ENCODE measurements at places on chromosomes 6 and 20.

- H3K36me3 ChIP-seq, result no peaks in the 10 kb centered on the region
- DNase-seq, result no peak
- no peak overlapping the region for H3K4me3 ChIP-seq
- no peaks in the 10 kb centered on the region for H3K4me1 ChIP-seq
- peaks cover 31% of the 10 kb centered on the region for H3K27me3 ChIP-seq
Measured at GRCh38 chr6:169326067-169326799, 72.6 kb upstream of the THBS2 start.

DNA sequence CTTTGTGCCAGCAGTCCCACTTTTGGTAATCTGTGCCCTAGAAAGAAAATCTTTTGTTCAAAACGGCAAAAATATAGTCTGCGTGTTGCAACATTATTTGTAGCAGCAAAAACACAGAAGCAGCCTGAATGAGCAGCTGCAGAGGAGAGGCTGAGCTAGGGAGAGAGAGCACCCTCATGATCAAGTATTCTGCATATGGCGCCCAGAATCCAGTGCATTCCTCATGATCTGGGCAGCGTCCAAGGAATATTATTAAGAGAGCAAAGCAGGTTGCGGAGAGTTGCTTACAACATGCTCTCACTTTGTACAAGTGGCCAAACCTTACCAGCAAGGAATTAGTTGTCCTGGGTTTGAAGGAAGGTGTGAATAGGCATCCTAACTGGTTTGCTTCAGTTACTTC lies 25.9 kb downstream of the KIZ start:
- H3K27ac ChIP-seq, result no peak overlapping the region
- H3K27me3 ChIP-seq, result no peaks in the 10 kb centered on the region
- H3K4me1 ChIP-seq, result no peaks in the 10 kb centered on the region
- peaks cover 40% of the 10 kb centered on the region for H3K36me3 ChIP-seq
- H3K4me3 ChIP-seq, result no peak overlapping the region
- no peak for DNase-seq

DNA sequence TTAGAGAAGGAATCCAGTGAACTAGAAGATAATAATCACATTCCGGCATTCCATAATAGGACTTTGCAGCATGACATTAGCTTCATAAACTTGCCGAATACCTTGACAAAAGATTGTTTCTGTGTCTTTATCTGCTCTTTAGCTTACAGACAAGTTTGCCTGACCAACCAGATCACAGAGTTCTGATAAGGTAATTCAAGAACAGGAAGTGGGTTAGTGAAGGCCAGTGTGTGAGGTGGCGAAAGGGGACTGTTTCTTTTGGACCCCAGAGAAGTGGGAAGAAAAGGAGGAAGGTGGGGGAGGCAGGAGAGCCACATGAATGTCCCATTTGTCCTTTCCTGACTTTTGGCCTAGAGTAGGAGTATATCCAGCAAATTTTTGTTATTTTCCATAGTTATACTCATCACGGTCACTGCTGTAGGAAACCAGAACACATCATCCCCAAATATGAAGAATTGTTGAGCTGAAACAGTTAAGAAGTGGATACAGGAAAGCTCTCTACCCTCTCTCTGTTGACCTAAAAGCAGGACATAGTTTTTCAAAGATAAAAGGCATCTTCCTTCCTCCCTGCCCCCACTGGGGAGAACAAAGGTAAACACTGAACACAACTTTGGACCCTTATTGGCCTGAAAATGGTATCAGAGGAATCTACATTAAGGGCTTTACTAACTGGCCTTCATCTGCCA lies 72.4 kb upstream of the TNFAIP3 start:
- peaks cover 79% of the 10 kb centered on the region for H3K4me1 ChIP-seq
- H3K27me3 ChIP-seq, result no peaks in the 10 kb centered on the region
- no peak for DNase-seq
- H3K4me3 ChIP-seq, result no peak overlapping the region
- peak overlapping the region; percentile 10 for H3K27ac ChIP-seq

DNA sequence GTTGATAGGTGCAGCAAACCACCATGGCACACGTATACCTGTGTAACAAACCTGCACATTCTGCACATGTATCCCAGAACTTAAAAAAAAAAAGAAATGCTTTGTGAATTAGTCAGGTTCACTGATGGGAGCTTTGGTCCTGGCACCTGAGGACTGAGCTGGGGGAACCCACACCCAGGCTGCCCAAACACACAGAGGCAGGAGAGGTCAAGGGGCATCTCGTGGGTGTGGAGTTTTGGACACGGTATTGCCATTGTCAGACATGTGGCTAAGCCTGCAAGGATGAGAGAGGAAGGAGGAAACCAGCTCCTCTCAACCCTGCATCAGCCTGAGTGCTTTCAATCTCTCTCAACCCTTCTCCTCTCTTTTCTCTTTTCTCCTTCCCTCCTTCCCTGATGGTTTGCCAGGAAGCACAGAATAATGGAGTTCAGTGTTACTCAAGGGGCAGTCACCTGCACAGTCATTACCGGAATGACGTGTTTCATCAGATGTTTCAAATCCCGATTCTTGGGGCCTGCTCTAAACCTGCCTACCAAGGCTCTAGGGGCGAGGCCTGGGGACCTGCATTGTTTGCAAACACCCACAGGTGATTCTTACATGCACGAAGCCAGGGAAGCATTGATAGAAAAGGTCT lies 89.9 kb upstream of the NEDD9 start:
- H3K27ac ChIP-seq, result no peak overlapping the region
- no peak for DNase-seq
- no peak overlapping the region for H3K4me3 ChIP-seq
- H3K4me1 ChIP-seq, result peaks cover 84% of the 10 kb centered on the region
- no peaks in the 10 kb centered on the region for H3K27me3 ChIP-seq

- DNase-seq, result no peak
- peak overlapping the region; percentile 91 for H3K27ac ChIP-seq
- H3K36me3 ChIP-seq, result peaks cover 34% of the 10 kb centered on the region
- peaks cover 4% of the 10 kb centered on the region for H3K27me3 ChIP-seq
- no peak overlapping the region for H3K4me3 ChIP-seq
- H3K4me1 ChIP-seq, result peaks cover 33% of the 10 kb centered on the region
Measured at GRCh38 chr6:108883172-108883571, 35.0 kb downstream of the ARMC2 start.
